ENCODE measurements at places on chromosomes 1 and 21.

- DNase-seq = no peak
Measured at GRCh38 chr1:173062150-173062938, 11.6 kb upstream of the TNFSF18 start.

DNA sequence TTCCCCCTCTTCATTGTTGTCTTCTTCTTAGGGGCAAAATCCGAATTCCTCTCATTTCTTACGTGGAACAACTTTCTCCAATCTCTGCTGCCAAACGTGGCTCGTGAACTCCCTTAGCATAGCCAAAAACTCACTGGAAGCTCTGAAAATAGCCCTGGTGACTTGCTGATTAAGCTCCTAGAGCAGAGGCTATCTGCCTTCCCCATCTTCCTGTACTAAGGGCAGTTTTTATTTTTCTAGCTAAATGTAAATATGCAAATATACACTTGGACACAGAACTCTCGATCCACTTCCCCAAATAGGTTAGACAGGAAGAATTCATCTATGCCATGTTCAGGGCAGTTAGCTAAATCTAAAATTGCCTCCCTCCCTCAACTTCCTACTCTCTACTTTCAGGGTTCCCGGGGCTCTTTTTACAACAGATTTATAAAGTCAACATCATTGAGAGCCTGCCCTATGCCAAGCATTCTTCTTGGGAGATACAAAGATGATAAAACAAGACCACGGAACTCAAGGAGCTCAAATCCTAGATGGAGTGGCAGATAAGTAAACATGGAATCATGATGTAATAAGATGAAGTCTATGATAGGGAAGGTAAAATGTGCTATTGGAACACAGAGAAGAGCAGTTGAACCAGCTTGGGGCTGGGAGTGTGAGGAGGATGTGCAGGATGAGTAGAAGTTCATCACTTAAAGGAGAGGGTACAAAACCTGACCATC is 59.4 kb upstream of the FMOD start:
- no peak for DNase-seq

GRCh38 chr1:20724364-20725188 is 6.8 kb upstream of the KIF17 start:
- no peak for DNase-seq

DNA sequence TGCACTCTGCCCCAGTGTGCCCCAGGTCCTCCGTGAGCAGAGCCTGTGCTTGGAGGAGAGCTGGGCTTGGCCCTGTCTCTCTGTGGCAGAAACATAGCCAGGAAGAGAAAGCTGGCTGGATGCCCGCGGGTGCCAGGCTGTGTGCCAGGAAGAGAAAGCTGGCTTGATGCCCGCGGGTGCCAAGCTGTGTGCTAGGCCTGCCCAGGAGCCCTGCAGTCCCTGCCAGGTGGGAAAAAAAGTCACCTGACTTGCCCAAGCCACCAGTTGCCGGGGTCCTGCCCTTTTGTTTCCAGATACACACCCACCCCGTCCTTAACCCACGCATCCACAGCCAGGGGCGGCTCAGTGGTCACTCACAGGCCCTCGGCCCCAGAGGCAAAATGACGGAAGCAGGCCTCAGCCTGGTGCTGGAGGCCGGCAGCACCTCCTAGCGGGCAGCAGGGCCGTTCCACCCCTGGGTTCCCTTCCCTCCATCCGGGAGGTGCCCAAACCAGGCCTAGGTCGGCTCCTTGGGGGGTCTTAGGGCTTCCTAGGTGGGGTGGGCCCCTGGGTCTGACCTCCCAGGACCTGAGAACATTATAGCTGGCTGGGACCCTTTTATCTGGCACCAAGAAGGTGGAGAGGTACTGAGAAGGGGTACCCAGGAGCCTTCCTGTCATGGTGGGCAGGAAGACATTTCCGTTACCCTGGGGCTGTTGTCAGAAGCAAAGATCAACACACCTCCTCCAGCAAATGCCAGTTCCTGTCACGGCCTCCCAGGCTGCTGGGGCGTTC is 9.1 kb downstream of the ITGB2 start:
- DNase-seq = no peak

DNA sequence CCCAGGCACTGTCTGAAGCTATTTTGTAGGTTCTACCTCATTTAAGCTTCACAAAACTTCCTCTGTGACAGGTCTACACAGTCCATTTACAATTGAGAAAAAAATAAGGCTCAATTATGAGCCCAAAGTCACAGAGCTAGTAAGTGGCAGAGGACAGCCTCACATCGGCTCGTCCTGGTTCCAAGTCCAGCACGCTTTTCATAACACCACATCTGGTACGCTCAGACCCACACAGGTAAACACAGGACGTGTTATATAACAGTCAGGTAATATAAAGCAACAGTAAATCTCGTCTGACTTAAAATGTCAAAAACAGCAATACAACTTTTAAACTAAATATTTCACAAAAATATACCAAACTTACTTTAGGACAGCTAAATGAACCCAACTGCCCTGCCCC is 13.1 kb downstream of the JAK1 start:
- DNase-seq = no peak

DNA sequence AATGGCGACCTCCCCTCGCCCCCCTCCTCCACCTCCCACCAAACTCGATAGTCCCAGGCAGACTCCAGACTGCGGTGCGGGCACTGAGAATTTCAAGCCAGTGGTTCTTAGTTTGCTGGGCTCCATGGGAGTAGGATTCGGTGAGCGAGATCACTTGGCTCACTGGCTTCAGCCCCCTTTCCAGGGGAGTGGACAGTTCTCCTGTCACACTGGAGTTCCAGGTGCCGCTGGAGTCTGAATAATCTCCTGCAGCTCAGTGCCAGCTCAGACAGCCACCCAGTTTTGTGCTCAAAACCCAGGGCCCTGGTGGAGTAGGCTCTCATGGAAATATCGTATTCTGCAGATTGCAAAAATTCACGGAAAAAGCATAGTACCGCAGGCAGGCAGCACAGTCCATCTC is 7.6 kb downstream of the OR2M7 start:
- no peak for DNase-seq

Data from NCI-H146 (cell line).